AG09319 (cell line): ENCODE measurements at places on chromosomes 3 and 15.

DNA sequence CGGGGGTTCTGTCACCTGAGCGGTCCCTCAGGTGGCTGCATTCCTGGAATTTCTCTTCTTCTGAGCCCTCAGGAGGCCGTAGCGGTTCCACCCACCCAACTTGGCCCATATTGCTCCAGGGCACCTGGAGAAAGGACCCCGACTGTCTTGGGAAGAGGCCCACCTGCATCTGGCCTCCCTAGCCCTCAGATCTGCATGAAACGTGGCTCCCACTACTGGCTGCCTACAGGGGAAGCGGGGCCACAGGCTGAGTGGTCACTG lies 9.9 kb upstream of the ANPEP start:
- DNase-seq, result no peak

GRCh38 chr15:88454867-88455810 lies 12.0 kb downstream of the MRPL46 start:
- DNase-seq, result peak; percentile 22

DNA sequence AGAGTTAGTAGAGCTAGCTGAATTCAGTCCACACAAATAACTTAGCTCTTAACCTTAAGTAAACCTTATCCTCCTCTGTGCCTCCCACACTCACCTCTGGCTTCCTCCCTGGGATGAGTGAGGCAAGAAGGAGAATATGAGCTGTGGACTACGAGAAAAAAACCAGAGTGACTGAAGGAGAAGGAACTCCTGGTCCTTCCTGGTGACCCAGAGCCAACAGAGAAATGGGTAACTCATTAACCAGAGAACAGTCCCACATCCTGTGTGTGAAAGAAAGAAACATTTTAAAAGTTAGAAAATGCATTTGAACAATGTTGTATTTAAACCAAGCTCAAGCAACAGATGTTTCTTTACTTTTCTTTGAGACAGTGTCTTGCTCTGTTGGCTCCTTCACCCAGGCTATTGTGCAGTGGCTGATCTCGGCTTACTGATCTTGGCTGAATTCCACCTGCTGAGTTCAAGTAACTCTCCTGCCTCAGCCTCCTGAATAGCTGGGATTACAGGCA lies 27.5 kb upstream of the FAM81A start:
- DNase-seq, result no peak

DNA sequence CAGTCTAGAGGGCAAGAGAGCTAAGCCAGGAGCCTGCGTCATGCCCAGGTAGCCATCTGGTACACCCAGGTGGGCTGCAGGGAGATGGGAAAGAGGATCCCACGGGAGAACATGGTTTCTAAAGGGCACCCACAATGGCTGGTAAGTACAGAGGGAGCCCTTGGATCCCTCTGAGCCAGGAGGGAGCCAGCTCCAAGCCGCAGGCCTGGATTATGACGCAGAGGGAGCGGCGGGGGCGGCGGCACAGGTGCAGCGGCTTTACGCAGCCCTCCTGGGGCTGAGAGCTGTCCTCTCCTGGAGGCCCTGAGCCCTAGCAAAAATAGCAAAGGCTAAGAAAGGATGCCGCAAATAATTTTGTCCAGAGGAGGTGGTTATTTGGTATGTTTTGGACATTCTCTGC lies 2.8 kb downstream of the CAV3 start:
- no peak for DNase-seq

DNA sequence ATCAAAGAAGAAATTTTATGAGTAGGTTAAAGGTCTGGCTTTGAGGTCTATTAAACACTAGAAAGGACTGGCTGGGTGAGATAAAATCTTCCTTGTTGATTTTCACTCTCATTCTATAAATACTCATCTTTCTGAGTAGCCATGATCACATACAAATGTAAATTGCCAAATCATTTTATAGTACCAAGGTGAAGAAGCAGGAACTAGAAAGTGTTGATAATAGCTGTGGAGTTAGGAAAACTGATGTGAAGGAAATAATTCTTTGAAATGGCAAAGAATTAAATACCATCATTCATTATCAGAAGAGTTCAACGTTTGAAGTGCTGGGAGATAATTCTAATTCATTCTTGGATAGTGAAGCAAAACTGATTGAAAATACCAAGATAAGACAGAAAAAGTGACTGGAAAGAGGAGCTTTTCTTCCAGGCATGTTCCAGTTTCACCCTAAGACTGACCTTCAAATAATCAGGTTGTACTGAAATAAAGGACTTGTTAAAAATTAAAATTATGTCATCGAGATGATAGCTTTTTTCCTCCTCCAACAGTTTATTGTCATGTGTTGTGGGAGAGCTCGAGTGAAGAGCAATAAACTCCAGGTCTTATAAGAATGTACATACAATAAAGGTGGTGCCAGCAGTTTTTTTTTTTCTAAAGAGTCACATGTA lies 17.4 kb downstream of the THBS1 start:
- DNase-seq, result peak; percentile 71

- DNase-seq, result peak; percentile 27
These were observed 636 bp downstream of the TBC1D21 start for GRCh38 chr15:73873889-73874511.

DNA sequence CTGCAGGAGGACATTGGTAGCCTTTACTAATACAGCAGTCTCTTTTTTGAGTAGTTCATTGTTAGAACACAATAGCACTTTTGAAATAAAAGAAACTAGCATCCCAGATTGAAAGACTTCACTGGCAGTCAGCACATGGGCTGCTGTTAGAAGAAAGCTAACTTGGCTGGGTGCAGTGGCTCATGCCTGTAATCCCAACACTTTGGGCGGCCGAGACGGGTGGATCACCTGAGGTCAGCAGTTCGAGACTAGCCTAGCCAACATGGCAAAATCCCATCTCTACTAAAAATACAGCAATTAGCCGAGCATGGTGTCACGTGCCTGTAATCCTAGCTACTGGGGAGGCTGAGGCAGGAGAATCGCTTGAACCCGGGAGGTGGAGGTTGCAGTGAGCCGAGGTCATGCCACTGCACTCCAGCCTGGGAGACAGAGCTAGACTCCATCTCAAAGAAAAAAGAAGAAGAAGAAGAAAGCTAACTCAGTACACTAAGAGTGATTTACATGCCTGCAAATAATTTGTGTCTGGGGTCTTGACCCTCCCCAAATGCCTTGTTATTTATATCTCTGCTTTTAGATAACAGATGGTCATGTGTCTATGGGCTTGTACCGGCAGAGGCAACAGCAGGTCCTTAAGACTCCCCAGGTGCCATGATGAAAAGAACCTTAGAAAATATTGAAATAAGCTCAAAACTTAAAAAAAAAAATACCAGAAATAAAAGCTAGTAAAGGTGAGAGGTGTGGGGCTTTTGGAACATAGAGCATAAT lies 9.7 kb downstream of the TPM1 start:
- no peak for DNase-seq

DNA sequence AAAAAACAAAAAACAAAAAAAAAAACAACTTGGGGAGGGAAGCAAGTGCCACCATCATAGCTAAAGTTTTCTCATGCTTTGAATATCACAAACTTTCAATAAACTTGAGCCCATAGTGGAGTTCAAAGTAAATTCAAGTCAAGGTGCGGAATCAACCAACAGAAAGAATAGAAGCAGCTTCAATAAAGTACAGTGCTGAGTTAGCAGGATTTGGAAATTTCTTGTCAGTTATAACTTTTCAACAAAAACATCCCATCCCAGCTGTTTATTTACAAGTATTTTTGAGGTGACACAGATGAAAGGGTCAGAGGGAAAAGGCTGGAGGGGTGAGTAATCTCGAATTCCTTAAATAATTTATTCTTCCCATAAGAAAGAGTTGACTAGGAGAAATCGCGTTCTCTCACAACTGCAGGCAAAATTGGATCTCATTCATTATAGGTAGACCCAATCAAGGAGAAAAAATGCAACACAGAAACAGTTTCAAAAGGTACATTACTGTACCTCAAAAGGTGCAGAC lies 477.4 kb upstream of the RASGRP1 start:
- no peak for DNase-seq

GRCh38 chr3:23608650-23609049 lies 197.1 kb upstream of the UBE2E1 start:
- DNase-seq, result no peak

DNA sequence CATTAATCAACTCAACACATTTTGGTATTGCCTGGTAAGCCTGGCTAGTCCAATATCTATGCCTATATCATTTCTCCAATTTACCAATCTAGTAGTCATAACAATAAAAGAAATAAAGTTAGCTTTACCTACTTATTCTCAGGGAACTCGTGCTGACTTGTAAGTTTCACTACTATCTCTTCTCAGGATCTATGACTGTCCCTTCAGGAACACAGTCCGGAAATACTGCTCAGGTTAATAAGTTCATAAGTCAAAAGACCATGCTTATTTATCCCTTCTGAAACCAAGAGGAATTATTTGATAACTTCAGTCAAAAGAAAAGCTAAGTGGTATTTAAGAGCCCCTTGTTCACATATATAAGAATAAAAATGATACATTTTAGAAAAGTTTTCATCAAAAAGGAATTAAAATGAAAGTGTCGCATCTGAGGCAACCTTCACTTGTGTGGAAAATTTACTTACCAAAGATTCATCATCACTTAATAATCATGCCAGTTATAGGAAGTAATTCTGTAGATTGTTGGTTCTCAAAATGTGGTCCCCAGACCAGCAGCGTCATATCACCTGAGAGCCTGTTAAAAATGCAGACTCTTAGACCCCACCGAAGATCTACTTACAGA lies 15.5 kb upstream of the THRB start:
- no peak for DNase-seq

- peak; percentile 65 for DNase-seq
These were observed 11.4 kb upstream of the SLC6A6 start for GRCh38 chr3:14391033-14391432.

GRCh38 chr15:67632261-67632660 lies 89.8 kb downstream of the MAP2K5 start:
- DNase-seq, result no peak

DNA sequence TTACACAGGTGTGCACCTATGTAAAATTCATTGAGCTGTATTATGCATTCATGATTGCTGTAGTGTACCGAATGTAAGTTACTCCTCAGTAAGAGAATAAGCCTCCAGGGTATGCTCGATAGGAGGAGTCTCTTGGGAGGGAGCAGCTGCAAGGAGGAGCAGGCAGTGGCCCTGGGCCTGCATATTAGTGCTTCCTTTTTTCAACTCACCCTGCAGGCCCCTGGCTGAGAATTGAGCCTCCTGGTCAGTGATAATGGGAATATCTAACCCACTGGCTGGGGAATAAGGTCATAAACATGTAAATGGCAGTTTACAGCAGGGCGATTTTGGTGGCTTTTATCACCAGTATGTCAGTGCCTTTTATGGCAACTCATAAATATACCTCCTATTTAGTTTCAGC lies 21.7 kb upstream of the SFMBT1 start:
- no peak for DNase-seq

GRCh38 chr3:82133070-82133606 lies 371.7 kb upstream of the GBE1 start:
- DNase-seq, result peak; percentile 25

DNA sequence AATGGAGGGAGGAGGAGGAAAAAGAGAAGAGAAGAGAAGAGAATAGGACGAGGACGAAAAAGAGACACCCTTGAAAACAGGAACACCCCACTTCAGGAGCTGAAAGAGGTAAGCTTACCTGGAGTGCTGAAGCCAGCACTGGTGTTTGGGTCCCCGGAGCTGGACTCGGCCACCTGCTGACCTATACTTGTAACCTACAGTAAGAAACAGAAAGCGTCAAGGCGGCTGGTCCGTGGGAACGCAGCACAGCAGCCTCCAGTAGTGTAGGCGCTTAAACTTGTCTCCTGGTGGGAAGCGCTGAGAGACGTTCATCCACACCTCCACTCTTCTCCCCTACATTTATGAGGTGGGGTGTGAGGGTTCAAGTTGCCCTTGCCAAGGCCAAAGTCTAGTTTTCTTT lies 141.0 kb downstream of the NSMCE3 start:
- DNase-seq, result no peak

GRCh38 chr3:99409961-99410360 lies 228.4 kb upstream of the COL8A1 start:
- DNase-seq, result no peak

- no peak for DNase-seq
These were observed 65.6 kb downstream of the SLC6A6 start for GRCh38 chr3:14467814-14468620.

DNA sequence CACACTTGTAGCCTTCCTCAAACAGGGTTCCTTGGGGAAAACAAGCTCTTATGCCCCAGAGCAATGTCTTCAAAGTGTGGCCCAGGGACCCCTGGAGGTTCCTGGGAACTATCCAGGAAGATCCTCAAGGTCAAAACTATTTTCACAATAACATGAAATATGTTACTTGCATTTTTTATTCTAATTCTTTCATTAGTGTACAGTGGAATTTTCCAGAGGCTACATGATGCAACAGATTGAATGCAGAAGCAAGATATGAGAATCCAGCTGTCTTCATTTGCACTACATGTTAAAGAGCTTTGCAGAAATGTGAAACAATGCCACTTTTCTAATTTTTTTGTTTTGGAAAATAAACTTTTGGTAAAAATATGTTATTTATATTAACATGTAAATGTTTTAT lies 190.9 kb downstream of the SLC9A9 start:
- no peak for DNase-seq

DNA sequence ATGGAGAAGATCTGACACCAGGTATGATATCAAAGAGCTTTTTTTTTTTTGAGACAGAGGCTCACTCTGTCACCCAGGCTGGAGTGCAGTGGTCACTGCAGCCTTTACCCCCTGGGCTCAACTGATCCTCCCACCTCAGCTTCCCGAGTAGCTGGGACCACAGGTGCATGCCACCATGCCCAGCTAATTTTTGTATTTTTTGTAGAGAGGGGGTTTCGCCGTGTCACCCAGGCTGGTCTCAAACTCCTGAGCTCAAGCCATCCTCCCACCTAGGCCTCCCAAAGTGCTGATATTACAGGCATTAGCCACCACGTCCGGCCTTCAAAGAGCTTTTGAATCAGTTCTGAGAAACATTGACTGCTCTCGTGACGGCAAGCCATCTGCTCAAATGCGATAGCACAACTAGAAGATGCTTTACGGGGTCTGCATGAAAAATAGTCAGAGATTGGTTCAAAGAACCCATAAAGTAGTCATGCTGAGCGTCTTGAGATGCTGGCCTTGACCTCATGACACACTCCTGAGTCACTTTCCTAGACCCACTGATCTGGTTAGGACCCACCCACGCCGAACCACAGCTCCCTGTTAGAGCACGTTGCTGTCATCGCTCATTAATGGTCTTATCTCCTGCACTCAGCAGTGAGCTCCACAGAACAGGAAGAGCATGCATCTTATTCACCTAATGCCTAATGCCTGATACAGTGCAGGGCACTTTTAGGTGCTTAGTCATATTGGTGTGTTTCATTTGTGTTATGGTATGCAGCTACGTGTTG lies 57.0 kb upstream of the NR2F2 start:
- DNase-seq, result no peak
